ENCODE measurements at places on chromosomes 16 and 17.

- DNase-seq: no peak
Observed at GRCh38 chr17:44012391-44012790, 2.4 kb downstream of the TMEM101 start.

GRCh38 chr16:1775006-1775845, 2.3 kb upstream of the MRPS34 start:
- no peak for DNase-seq

- DNase-seq: no peak
Observed at GRCh38 chr16:53545433-53545832, 42.4 kb upstream of the AKTIP start.

DNA sequence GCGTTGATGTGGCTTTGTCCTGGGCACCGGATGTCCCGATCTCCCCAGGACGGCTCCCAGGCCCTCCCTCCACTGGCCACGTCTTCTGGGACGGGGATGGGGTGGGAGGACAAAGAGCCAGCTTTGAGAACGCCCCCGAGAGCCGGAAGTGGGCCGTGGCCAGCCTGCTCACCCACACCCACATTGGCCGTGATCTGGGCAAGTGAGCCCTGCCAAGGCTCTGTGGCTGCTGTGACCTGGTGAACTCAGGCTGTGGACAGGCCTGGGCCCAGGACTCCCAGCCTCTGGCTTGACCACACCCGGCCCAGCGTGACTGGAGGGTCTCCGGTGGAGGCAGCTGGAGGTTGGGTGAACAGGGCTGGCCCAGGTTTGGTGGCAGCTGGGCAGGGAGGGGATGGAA, 3.3 kb downstream of the CDH15 start:
- no peak for DNase-seq

DNA sequence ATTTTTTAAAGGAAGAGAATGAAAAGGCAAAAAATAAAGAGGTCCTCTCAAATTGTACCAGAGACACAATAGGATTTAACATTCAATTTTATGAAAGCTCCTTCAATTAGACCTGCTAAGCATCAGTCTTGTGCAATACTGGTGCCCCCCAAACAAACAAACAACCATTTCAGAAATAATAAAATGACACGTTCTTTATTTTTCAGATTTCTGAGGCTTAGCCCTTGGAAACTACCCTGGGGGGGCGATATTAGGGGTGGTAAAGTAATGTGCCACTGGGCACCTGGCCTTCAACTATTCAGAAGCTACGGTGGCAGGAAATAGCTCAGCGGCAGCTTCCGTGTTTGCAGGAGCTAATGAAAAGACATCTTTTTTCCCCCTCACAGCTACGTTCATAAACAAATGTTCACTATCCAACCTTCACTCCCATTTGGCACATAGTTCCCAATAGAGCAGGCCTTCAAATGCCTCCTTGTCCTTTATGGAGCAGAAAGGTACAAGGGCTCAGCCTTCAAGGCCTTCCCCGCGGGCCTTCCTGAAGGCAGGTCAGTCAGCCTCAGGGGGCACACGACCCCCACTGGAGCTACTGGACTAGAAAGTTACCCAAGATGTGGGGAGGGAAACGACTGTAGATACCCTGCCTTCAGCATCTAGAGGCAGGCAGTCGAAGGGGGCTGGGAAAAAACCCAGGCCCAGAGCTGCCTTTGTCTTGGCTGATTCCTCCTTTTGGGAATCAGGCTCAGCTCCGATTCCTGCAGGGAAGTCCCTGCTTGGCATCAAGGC, 44.1 kb downstream of the TBX4 start:
- DNase-seq: no peak

DNA sequence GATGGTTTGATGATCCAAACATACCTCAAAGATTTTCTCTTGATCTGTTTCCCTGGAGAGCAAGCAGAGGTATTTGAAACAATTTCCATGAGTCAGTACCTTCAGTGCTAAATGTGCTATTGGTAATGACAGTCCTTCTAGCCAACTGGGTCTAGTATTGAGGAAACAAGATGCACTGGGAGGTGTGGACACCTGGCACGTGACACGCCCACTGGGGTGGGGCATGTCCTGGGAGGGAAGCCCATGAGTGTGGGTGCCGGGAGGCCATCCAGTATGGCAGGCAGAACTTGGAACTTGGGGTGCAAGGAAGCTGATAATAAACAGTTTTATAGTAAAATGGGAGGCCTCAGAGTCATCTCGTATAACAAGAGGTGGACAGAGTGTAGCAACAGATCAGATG, 17.9 kb upstream of the AKAP1 start:
- no peak for DNase-seq

DNA sequence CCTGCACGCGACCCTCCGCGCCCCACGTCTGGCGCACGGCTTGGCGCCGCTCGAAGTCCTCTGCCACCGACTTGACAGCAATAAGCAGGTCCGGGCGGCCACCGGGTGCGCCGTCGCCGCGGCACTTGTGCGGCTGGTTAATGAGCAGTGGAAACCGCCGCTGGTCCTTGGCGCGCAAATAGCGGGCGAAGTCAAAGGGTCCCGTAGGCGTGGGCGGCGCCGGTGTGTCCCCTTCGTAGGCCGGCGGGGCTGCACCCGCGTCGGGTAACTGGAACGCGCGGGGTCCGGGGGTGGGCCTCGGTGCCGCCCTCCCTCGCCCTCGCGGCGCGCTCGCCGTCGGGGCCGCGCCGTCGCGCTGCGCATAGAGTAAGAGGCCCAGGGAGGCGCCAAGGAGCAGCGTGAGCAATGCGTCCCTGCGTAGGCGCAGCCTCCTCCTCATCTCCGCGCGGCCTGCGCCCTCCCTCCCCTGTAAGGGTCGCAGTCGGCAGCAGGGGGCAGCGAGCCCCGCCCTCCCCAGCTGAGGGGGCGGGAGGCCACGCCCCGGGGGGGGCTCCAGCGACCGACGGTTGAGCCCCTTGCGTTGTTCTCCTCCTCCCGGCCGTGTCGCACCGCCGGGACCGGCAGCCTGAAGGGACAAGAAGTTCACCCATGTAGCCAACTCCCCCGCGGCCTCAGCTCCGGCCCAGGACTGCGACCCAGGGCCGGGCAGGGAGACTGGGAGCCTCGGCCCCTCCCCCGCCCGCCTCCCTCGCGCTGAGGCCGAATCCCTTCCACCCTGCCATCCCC, 558 bp downstream of the B3GNT9 start:
- peak; percentile 27 for DNase-seq

DNA sequence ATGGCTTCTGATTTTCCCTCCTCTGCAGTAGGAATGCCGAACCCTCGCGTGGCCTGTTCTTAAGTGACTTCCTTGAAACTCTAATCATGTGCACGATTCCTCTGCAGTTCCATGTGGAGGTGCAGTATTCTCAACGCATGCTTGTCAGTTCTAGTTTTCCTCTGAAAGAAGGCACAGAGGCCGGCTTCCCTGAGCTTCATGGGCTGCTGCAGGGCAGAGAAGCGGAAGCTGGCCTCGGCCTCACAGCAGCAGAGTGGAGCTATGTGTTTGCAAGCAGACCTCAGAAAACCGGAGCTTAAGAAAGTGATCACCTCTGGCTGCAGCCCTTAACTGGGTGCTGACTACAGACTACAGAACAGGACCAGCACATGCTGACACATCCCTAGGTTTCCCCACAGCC, 500.7 kb downstream of the GRIN2A start:
- DNase-seq: no peak

DNA sequence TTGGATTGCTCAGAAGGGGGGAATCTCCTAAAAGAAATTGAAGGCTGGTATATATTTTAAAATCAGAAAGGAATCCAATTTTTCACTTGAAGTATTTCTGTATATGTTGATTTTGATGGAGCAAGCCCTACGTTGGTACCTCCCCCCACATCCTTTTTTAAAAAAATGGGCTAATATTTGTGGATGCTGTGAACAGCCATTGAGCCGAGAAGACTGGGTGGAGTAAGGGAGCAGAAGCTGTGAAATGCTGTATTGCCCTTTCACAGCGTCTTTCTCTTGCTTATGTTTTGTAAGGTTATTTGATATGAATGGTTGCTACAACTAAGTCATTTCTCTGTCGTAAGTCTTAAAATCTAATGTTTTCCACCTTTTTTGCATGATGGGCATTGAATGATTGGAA, 2.3 kb downstream of the PAFAH1B1 start:
- DNase-seq: no peak

DNA sequence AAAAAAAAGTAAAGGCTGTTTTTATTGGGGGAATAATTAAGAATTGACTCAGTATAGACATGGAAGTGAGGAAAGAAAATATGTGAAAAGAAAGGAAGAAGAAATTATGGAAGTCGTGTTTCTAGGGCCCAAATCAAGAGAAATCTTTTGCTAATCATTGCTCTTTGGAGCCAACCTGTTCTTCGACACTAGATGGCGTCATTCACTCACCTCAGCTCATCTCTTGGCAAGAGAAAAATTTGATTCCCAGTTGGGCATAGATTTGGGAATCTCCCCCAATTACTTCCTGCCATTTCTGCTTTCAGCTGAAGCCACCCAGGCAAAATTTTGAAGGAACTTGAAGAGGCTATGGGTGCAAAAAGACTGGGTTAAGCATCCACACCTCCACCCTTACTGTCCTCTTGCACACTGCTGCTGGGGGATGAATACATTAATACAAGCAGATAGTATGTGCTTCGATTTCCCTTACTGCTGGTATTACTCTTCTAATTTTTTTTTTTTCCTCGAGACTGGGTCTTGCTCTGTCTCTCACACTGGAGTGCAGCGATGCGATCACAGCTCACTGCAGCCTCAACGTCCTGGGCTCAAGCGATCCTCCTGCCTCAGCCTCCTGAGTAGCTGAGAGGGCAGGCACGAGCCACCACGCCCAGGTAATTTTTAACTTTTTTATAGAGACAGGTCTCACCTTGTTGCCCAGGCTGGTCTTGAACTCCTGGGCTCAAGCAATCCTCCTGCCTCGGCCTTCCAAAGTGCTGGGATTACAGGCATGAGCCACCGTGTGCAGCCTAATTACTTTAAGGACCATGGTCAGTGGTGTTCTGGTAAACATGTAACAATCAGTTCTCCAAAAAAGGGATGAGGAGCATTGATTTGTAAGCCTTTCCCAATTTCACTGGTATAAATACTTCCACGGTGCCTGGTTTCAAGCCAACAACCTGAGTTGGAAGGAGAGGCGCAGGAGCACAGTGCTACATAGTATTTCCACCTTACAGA, 13.5 kb downstream of the PSMD7 start:
- DNase-seq: peak; percentile 41

DNA sequence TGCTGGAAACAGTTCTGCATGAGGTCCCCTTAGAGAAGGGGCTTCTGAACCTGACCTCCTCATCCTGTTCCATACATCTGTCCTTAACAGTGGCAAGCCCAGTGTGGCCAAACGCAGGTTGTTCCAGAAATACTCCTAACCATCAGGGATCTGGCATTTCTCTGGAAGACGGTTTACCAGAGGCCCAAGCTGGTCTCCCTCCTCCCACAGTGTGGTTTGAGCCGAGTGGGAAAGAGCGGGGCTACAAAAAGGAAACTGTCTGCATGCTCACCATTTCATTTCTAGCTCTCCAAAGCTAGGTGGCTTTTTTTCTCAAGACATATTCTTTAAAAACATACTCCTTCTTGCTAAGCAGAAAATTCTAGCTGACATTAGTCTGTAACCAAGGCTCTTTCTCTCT, 6.0 kb downstream of the MXRA7 start:
- no peak for DNase-seq

- DNase-seq: no peak
Observed at GRCh38 chr17:13981881-13982280, 87.4 kb upstream of the COX10 start.

- no peak for DNase-seq
Observed at GRCh38 chr17:66459811-66460270, 157.4 kb downstream of the PRKCA start.

DNA sequence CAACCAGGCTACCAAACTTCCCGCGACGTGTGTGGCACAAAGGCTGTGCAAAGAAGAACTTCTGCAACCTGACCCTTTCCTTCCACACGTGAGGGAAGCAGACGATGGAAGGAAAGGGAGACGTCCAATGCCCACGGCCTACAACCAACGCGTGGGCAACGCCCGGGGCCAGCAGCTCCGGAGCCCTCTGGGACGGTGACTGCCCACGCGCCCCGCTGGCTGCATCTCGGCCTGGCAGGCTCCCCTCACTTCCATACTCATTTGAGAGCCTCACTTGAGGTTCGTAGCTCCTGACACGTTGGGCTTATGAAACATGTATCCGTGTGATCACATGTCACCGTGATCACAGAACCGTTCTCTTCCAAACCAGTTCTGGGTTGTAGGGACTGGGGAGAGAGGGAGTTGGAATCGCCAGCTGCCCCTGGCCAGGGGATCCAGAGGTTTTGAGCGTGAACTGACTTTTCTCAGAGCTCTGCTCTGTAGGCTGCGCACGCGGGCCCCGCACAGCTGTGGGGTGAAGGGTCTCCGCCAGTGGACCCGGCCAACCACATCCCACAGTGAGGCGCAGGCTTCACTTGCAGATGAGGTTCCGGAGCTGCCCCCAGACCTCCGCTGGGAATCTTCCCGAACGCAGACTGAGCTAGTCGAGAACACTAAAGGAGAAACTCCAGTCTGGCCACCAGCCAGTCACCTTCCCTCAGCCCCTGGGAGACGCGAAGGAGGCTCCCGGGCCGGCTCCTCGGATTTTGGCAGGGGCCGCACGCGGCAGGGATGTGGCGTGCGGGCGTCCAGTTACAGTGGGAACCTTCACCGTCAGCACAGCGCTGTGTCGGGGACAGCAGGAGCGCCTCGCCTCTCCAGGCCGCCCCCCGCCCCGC, 1.0 kb downstream of the LMF1 start:
- DNase-seq: no peak

GRCh38 chr17:42507671-42508070, 28.4 kb upstream of the NAGLU start:
- DNase-seq: no peak

GRCh38 chr16:84608282-84608681, 9.6 kb downstream of the COTL1 start:
- no peak for DNase-seq

- DNase-seq: no peak
Observed at GRCh38 chr17:81635431-81635830, 1.5 kb downstream of the NPLOC4 start.

- no peak for DNase-seq
Observed at GRCh38 chr17:45048795-45049563, 2.5 kb downstream of the DCAKD start.

DNA sequence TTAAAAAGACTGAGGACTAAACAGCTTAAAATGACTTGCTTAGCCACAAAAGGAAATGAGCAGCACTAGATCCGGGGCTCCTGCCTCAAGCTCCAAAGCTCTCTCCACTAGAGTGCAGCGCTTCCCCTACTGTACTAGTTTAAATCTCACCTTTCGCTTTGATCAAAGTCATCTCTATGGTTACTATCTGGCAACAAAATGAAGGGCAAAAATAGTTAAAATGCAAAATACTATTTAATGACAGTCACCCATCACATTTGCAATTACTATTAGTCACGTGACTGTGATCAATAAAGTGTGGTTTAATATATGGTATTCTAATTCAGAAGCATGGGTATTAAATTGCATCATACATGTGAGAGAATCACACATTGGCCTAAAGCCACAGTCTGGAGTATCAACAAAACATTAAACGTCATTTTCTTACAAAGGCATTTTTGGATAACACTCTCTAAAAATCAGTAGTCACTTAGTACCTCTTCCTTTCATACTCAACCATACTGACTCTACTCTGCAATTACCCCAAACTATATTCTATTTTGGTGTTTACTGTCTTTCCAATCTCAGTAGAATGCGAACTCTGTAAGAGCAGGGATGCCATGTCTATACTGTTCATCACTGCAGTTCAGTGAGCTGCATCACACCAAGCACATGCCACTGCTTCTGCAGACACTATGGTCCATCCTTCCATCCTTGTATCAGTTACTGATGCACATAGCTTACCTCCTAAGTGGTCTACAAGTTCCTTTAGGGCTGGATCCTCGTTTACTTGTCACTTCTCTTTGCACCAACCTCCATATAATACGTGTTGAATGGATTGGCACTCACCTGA, 6.2 kb downstream of the PSMD12 start:
- peak; percentile 8 for DNase-seq
